ENCODE measurements at places on chromosomes 2 and 18. TPM values are rescaled to one million over a fixed set of nuclear protein-coding genes. Genes with fewer than 3 reads are reported as not detected.

Gene KCNS3
- 7.8 TPM for total RNA-seq

Gene TTN
- total RNA-seq: 6.3 TPM

Gene CNDP1
- total RNA-seq: 0.25 TPM

Gene SETBP1
- total RNA-seq: 44.4 TPM

Gene ZNF236
- total RNA-seq: 22.2 TPM

DNA sequence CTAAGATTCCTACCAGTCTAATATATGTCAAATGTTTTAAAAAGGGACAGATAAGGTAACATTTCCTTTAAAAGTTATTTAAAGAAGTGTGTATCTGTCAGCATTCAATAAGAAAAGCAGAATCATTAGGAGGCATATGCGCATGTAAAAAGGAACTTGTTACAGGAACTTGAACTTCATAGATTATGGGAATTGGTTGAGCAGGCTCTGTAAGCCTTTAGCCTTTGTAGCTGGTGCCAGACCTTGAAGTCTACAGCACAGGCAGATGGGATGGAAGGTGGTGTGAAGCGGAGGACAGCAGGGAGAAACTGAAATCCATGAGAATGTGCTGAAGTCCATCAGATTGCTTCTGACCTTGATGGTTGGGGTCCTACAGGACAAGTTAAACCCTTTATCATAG is 138.3 kb upstream of the ST6GAL2 start:
- no peak for DNase-seq
- no peak overlapping the region for H3K27ac ChIP-seq
- no peak overlapping the region for H3K4me3 ChIP-seq
- H3K4me1 ChIP-seq: no peaks in the 10 kb centered on the region

DNA sequence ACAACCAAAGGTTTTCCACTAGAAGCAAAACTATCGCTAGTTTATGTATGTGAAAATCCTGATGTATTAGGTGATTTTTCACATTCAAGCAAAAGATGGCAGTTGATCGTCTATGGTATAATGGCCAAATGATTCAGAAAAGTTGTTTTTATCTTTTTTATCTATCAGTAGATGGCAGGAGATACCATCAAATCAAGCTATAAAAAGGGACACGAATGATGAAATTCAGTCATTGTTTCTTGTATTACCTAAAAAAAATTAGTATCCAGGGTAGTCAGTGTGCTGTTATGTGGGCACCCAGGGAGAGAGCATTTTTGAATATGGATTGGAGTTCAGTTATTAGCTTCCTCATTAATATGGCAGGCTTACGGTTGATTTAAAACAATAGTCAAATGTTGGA is 22.9 kb upstream of the CAVIN2 start:
- no peak for DNase-seq
- peaks cover 22% of the 10 kb centered on the region for H3K4me1 ChIP-seq
- no peaks in the 10 kb centered on the region for H3K27me3 ChIP-seq
- no peaks in the 10 kb centered on the region for H3K36me3 ChIP-seq

DNA sequence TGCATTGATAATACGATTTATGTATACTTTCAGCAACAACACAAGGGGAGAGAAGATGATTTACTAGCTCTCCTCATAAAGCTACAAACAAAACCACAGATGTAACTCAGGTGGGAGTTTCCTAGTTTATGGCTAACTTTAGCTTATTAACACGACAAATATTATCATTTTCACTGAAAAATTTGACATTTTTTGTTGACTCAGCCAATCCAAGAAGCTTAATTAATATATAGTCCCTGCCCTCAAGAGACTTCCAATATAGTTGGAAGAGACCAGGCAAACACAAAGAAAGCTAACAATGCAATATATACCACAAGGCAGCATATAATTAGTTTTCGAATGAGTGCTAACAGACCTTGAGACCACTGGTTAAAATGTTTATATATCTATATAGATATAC is 775 bp downstream of the WDR12 start:
- H3K4me1 ChIP-seq: peaks cover 10% of the 10 kb centered on the region
- no peak overlapping the region for H3K4me3 ChIP-seq
- no peaks in the 10 kb centered on the region for H3K36me3 ChIP-seq
- no peaks in the 10 kb centered on the region for H3K27me3 ChIP-seq

- peaks cover 15% of the 10 kb centered on the region for H3K4me1 ChIP-seq
- DNase-seq: no peak
- H3K27ac ChIP-seq: no peak overlapping the region
- H3K36me3 ChIP-seq: no peaks in the 10 kb centered on the region
Measured at GRCh38 chr2:147910990-147911473, 66.2 kb downstream of the ACVR2A start.

DNA sequence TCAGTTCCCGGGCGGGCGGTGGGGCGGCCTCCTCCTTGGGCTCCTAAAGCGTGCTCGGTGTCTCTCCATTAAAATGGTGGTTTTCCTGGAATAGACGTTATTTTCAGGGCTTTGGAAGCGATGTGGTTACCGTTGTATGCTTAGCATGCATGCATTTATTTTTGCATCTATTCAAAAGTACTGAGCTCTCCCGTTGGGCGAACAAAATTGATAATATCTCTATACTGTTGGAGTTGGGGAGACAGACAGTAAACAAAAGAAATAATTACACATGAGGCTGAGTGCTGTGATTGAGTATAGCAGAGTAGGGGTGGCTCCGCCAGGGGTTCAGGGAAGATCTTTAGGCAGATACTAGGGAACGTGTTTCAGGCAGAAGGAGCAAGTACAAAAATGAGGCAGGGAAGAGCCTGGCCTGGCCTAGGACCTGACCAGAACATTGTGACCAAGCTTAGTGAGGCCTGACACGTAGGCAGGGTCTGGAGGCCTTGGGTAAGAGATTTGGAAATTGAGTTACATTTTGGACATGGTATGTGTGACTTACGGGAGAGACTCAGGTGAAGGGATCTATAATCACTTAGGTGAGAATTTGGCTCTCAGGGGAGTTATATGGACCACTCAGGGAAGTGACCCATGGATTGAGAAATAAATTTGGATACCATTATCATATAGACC is 674 bp downstream of the NCAPH start:
- H3K27ac ChIP-seq: peak overlapping the region; percentile 96
- H3K4me1 ChIP-seq: peaks cover 4% of the 10 kb centered on the region
- no peaks in the 10 kb centered on the region for H3K36me3 ChIP-seq
- H3K4me3 ChIP-seq: peak overlapping the region; percentile 75

DNA sequence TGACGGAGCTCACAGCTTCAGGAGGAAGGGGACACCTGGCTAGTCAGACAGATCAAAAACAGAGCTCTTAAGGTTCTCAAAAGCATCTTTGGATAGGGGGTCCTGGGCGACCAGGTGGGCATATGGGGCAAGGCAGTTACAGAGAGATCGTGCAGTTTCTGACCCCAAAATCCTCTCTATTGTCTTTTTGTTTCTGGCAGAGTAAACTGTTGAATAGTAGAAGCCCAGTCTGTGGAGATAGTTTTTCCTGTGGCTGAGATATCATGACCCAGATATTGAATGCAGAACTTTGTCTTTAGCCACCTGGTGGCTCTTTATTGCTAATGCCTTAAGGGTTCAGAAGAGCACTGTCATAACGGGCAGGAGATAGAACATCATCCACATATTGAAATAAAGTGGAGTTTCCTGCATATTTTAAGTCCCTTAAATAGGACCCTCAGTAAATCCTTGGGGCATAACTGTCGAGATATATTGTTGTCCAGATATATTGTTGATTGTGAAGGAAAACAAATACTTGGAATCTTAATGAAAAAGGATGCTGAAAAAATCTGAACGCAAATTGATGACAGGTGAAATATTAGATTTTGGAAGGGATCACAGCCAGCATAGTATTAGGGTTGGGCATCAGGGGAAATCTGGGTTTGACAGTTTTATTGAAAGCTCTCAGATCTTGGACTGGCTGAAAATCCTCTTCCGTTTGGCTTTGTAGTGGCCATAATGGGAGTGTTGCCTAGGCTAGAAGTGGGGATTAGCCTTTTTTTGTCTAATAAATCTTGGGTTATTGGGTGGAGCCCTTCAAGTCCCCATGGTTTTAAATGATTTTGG is 14.1 kb upstream of the ZDBF2 start:
- no peak overlapping the region for H3K27ac ChIP-seq
- no peak for DNase-seq
- no peaks in the 10 kb centered on the region for H3K36me3 ChIP-seq
- no peak overlapping the region for H3K4me3 ChIP-seq
- H3K27me3 ChIP-seq: peaks cover 19% of the 10 kb centered on the region
- no peaks in the 10 kb centered on the region for H3K4me1 ChIP-seq

DNA sequence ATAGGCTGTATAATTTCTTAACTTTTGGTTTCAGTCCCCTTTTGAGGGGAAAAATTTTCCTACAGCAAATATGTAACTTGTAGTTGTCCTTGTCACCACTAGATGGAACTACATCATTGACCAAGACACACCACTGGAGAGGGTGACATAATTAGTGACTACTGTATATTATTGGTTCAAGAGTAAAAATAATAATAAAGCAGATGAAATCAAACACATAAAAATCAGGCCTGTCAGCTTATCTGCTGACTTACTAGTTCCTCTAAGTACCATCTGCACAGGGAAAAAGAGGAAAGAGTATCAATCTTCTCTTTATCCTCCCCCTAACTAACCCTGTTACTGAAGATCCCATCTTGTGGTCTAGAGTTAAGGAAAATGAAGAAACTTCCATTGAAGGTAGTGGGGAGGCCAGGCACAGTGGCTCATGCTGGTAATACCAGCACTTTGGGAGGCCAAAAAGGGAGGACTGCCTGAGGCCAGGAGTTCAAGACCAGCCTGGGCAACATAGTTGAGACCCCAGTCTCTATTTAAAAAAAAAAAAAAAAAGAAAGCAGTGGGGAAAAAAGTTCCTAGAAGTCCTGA is 29.6 kb upstream of the ENOSF1 start:
- no peaks in the 10 kb centered on the region for H3K4me1 ChIP-seq
- DNase-seq: no peak
- no peaks in the 10 kb centered on the region for H3K27me3 ChIP-seq
- peaks cover 5% of the 10 kb centered on the region for H3K36me3 ChIP-seq
- no peak overlapping the region for H3K27ac ChIP-seq

DNA sequence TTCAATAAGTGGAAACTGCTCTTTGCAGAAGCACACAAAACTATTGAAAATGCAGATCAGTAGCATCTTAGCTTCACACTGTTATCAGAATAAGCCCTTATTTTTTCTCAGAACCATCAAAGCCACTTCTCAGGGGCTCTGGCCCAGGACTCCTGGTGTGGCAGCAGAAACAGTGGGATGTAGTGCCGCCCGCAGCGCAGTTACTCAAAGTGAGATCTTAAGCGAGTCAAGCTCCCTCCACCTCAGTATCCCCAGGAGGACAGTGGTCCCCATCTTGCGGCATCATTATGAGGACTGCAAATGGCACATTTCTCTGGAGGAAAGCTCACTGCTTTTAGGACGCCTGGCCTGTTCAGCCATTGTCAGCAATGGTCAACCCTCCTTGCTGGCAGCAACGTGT is 60.0 kb downstream of the MBP start:
- no peaks in the 10 kb centered on the region for H3K27me3 ChIP-seq
- no peaks in the 10 kb centered on the region for H3K36me3 ChIP-seq
- H3K4me1 ChIP-seq: peaks cover 34% of the 10 kb centered on the region
- no peak for DNase-seq

- no peaks in the 10 kb centered on the region for H3K4me1 ChIP-seq
- no peaks in the 10 kb centered on the region for H3K36me3 ChIP-seq
- H3K27ac ChIP-seq: no peak overlapping the region
- no peak overlapping the region for H3K4me3 ChIP-seq
- no peaks in the 10 kb centered on the region for H3K27me3 ChIP-seq
Measured at GRCh38 chr18:75823471-75823870, 396.0 kb upstream of the SMIM21 start.

All from thyroid gland (tissue), 4 donors.